ENCODE measurements at places on chromosomes 2 and 18.
A peak's percentile ranks its signal among the peaks of the same experiment; 100 is the strongest.

- peaks cover 9% of the 10 kb centered on the region for H3K27me3 ChIP-seq
- H3K4me1 ChIP-seq: no peaks in the 10 kb centered on the region
- no peak for DNase-seq
- no peak overlapping the region for H3K4me3 ChIP-seq
Measured at GRCh38 chr2:38254796-38255195, 122.3 kb downstream of the ATL2 start.

DNA sequence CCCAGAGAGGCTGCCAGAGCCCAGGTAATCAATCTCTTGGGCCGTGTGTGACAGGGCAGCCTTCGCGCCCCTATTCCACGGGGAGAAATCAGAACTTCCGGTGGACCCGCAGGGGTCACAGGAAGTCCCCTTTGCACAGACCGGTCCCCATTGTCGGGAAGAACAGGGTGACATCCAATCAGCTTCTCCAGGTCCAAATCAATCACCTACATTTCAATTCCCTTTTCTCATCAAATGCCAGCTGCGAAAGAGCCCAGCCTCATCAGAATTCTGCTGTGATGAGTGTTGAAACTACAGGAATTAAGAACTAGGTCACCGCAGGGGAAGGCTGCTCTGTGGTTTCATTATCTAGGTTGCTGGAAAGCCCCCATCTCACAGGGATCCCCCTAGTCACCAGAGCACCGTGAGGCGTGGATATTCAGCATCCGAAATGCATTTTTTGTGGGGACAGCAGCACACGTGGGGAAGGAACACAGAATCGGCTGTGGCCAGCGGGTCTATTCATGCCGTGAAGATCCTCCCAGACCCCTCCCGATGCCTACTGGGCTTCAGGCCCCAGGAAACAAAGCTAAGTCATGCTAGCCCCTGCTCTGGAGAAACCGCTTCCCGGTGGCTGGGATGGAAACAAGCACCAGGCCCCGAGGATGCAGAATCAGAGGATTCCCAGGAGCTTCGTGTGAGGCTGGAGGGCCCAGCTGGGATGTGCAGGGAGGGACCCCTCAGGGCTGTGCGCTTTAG is 193.7 kb upstream of the ID2 start:
- H3K27ac ChIP-seq: peak overlapping the region; percentile 86
- peaks cover 49% of the 10 kb centered on the region for H3K4me1 ChIP-seq
- peak overlapping the region; percentile 72 for H3K4me3 ChIP-seq
- H3K27me3 ChIP-seq: no peaks in the 10 kb centered on the region

DNA sequence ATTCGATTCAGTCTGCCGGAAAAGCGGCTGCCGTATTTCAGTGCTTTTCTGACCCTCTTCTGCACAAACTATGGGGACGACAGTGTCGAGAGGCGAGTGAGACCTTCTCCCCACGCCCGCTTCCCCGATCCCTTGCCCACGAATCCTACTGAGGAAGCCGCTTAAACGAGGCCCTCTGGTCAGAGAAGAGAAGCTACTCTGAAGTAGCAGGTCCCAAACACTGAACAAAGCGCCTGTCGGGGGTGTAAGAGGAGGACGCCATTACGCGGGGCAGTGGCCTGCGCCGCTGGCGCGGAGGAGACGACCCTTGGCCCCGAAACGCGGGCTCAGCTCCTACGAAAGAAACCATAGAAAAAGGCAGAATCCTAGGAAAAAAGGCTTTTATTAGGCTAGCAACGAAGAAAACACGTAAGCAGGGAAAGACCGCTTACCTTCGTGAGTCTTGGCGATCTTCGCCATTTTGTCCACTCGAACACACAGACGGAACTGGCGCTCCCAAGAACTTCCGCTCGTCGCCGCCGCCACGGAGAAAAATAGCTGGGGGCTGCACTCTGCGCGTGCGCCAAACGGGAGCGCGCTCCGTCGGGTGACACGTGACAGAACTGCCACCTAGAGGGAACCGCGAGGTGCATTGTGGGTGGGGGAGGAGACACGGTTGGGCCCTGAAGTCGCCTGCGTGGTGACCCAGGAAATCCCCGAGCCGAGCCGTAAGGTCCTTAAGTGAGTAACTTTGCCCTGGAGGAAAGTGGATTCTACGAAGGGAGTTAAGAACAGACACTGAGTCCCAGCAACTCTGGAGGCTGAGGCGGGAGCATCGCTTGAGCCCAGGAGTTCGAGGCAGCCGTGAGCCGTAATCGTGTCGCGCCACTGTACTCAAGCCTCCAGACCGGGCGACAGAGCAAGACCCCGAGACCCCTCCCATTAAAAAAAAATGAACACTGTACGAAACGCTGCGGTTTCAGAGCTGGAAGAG is at the start of gene SF3B1:
SF3B1 (minus strand) TSS at position 488 of the 973 bp plus-strand sequence; CDS start at position 459, 29 bp downstream.
- peaks cover 44% of the 10 kb centered on the region for H3K4me1 ChIP-seq
- peak within 1 kb of the TSS; percentile 98 for H3K4me3 ChIP-seq
- DNase-seq: peak; percentile 100
- H3K27me3 ChIP-seq: no peaks in the 10 kb centered on the region
- H3K36me3 ChIP-seq: peaks cover 25% of the 10 kb centered on the region
- peak within 1 kb of the TSS; percentile 99 for H3K27ac ChIP-seq

DNA sequence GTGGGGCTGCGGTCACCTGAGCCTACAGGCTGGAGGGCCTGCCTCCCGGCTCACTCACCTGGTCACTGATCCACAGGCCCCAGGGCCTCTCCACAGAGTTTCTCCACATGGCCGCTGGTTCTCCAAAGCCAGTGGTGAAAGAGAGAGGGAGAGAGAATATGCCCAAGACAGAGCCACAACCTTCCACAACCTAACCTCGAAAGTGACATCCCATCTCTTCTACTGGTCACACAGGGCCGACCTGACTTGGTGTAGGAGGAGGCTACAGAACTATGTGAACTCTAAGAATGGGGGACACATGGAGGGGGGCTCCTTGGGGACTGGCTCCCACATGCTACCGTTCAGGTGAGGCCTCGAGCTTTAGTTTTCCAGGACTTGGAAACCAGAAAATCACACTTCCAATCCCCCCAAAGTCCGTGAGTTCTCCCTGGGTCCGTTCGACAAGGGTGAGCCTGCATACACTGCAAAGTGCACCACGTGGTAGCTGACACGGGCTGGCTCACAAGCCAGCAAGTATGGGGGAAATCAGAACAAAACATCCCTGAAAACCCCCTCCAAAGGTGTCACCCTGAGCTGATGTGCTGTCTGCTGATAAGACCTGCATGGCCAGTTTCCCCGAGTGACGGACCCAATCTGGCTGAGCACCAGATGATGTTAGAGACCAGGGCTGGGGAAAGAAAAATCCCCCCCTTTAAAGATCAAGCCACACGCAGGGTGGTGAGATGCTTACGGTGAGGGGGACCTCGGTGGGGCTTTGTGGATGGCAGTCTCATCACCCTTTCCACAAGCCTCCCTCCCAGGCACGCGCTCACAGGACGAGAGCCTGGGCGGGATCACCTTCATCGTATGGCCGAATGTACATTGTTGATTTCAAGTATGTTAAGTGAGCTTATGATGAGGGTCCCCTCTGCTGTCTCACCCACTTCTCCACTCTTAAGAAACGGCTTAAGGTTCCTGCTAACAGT is 54.2 kb upstream of the SEMA4C start:
- peaks cover 25% of the 10 kb centered on the region for H3K4me1 ChIP-seq

DNA sequence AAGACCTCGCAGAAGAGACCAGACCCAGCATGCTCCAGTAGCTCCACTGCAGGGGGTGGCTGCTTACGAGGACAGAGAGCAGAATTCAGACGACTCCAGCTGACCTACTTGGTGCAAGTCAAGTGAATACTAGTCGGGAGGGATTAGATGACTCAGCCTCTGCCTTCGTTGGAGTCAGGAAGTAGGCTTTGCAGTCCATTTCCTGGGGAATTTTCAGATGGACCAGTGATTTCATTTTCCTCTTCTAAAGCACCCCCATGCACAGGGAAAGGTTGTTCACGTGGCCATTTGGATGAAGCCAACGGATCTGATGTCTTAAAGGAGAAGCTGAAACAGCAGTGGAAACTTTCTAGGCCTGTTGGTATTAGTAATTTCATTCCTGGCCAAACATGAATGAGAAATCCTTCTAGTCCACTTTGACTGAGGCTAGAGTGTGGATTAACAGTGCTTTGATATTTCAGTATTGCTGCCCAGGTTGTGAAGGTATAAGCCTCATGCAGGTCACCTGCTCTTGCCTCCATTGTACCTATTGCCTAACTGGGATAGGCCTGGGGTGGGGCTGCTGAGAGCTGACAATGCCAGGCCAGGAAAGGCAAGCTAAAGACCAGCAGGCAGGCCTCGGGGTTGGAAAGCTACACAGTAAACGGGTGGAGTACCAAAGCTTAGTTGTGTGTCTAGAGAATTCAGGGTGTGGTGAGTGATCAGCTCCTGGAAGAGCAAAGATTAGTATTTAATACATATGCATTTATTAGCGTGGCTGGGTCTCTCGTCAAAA is 117.6 kb upstream of the FOSL2 start:
- H3K4me1 ChIP-seq: peaks cover 59% of the 10 kb centered on the region
- H3K4me3 ChIP-seq: no peak overlapping the region
- no peaks in the 10 kb centered on the region for H3K27me3 ChIP-seq
- peaks cover 16% of the 10 kb centered on the region for H3K36me3 ChIP-seq

DNA sequence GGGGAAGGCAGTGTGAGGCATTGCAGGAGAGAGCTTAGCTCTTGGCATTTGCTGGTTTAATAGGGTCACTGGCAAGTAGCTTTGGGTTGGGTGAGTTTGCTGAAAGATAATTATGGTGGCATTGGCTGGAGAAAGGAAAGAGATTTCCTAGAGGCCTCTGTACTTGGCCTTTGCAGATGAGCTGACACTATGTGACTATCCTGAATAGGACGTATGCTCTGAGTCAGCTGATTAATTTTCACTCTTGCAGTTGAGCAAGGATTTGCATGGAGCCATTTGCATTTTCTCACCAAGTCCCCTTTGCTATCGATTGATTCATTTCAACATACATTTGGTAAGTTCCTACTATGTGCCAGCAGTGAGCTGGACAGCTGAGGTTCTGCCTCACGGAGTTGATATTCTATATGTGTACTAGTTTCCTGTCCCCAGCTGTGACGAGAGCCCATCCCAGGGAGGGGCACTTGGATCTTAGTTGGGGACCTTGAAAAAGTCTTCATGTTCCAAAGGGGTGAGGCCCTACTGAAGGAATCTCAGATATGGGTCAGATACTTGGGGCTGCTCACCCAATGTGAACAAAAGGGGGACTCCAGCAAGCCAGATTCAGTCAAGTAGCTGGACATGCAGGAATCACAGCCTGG is 245.7 kb downstream of the LOXHD1 start:
- no peaks in the 10 kb centered on the region for H3K36me3 ChIP-seq
- peaks cover 2% of the 10 kb centered on the region for H3K27me3 ChIP-seq
- H3K4me1 ChIP-seq: no peaks in the 10 kb centered on the region
- H3K27ac ChIP-seq: no peak overlapping the region
- no peak overlapping the region for H3K4me3 ChIP-seq

GRCh38 chr2:98807221-98807620 is 76.3 kb upstream of the MGAT4A start:
- H3K27me3 ChIP-seq: no peaks in the 10 kb centered on the region
- H3K36me3 ChIP-seq: no peaks in the 10 kb centered on the region
- peak; percentile 43 for DNase-seq
- peaks cover 7% of the 10 kb centered on the region for H3K4me1 ChIP-seq
- no peak overlapping the region for H3K27ac ChIP-seq

DNA sequence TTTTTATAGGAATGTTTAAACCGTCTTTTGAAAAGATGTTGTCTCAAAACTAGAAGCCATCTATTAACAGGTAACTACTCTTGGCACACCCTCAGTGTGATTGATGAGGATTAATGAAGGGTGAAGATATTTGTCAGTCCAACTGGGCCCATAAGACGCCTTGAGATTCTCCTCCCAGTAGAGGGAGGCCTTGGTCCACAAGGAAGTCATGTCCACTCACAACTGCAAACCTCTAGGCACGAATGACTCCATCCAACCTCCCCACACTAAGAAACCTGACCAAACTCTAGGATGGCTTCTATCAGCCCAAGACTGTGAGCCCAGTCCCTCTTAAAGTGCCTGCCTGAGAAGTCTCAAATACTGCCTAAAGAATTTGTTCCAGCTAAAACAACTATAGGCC is 19.2 kb upstream of the GRP start:
- no peak overlapping the region for H3K27ac ChIP-seq
- DNase-seq: no peak
- no peaks in the 10 kb centered on the region for H3K4me1 ChIP-seq
- no peak overlapping the region for H3K4me3 ChIP-seq

GRCh38 chr2:80947601-80948130 is 643.1 kb upstream of the LRRTM1 start:
- no peaks in the 10 kb centered on the region for H3K27me3 ChIP-seq
- H3K4me3 ChIP-seq: no peak overlapping the region
- no peak for DNase-seq

GRCh38 chr2:54290356-54291025 is 34.5 kb upstream of the TSPYL6 start:
- H3K36me3 ChIP-seq: peaks cover under 1% of the 10 kb centered on the region
- no peaks in the 10 kb centered on the region for H3K27me3 ChIP-seq
- no peaks in the 10 kb centered on the region for H3K4me1 ChIP-seq
- no peak overlapping the region for H3K27ac ChIP-seq

GRCh38 chr2:157414050-157414449 is 29.8 kb downstream of the CYTIP start:
- H3K36me3 ChIP-seq: peaks cover 70% of the 10 kb centered on the region
- no peaks in the 10 kb centered on the region for H3K27me3 ChIP-seq
- no peak for DNase-seq

GRCh38 chr2:201674794-201675193 is 23.6 kb downstream of the MPP4 start:
- H3K4me1 ChIP-seq: no peaks in the 10 kb centered on the region
- H3K36me3 ChIP-seq: no peaks in the 10 kb centered on the region
- no peak overlapping the region for H3K4me3 ChIP-seq

DNA sequence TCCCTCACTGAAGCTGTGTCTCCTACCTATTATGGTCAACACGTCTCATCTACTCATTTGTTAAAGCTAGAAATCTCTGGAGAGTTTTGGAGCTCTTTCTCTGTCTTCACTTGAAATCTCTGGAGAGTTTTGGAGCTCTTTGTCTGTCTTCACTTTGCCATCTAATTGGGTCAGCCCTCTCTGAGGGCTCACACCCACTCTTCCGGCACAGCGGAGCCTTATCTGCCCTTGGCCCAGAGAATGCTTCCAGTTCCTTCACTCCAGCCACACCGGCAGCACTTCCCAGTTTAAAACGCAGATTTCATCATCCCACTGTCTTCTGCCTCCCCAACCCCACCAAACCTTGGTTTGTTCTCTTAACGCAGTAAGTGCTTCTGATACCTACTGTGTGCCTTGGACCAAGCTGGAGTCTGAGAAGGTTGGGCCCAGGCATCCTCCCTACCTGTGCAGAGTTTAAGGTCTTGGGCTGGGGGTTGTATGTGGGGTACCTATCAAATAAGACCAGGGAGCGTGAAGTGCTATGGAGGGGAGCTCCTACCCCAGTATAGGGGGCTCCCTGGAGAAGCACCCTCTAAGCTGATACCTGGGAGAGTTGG is 5.0 kb downstream of the HPCAL1 start:
- peak overlapping the region; percentile 14 for H3K4me3 ChIP-seq
- DNase-seq: no peak
- H3K27ac ChIP-seq: no peak overlapping the region
- peaks cover 7% of the 10 kb centered on the region for H3K36me3 ChIP-seq
- H3K27me3 ChIP-seq: no peaks in the 10 kb centered on the region
- H3K4me1 ChIP-seq: peaks cover 57% of the 10 kb centered on the region

DNA sequence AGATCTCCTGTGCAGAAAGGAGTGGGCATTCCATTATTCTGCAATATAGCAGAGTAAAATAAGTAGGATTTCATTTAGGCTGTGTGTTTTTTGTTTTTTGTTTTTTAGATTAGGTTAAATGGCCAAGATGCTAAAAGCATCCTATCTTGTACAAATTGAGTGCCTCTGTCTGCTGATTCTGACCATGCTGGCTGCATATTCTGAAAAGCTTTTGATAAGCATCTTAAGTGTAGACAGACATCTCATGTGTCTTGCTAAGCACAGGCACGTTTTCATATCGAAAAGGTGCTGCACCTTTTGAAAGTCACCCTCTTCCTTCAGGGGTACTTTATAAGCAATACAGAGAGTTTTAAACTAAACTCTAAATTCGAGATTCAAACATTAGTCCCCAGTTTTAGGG is 74.0 kb upstream of the BCL11A start:
- H3K27me3 ChIP-seq: peaks cover 26% of the 10 kb centered on the region
- H3K36me3 ChIP-seq: no peaks in the 10 kb centered on the region
- no peak overlapping the region for H3K4me3 ChIP-seq
- no peak overlapping the region for H3K27ac ChIP-seq
- no peak for DNase-seq

Measured in activated CD4-positive, alpha-beta T cell treated with anti-CD3 and anti-CD28 coated beads for 36 hours (primary cell).